GM23338 (cell line): ENCODE measurements at places on chromosomes 6 and 20. TPM values are rescaled to one million over a fixed set of nuclear protein-coding genes. Genes with fewer than 3 reads are reported as not detected.
A peak's percentile ranks its signal among the peaks of the same experiment; 100 is the strongest.

DNA sequence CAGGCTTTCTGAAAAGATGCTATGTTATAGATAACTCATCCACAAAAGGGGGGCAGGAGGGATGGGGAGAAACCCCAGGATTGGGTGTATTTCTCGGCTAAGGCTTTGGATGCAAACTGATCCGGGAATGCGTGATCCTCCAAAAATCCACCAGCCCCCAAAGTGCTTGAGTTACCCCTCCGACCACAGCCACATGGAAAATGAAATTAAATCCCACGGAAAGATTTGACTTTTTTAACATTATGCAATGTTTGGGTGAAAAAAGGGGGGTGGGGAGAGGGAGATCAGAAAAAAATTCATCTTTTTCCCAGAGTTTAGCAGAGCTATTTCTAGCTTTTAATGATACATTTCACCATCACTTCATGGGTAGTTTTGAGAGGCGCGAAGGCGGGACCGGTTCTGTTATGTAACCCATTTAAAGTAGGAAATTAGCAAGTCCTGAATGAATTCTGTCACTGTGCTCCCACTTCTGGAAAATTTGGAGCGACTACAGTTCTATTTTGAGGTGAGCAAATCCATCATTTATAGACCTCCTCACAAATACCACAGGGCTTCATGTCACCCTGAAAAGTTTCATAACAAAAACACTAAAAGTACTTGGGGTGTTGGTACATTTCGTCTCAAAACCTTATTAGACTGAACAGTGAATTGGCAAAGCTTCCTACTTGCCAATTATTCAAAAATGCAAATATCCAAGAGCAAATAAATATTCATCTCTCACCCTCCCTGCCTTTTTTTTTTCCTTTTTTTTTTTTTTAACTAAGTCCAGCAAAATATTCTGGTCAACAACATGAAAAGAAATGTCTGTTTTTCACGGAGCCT, 51.9 kb upstream of the NFATC2 start:
- DNase-seq, result no peak

GRCh38 chr6:37365791-37366190, 12.0 kb downstream of the RNF8 start:
- DNase-seq, result peak; percentile 10

DNA sequence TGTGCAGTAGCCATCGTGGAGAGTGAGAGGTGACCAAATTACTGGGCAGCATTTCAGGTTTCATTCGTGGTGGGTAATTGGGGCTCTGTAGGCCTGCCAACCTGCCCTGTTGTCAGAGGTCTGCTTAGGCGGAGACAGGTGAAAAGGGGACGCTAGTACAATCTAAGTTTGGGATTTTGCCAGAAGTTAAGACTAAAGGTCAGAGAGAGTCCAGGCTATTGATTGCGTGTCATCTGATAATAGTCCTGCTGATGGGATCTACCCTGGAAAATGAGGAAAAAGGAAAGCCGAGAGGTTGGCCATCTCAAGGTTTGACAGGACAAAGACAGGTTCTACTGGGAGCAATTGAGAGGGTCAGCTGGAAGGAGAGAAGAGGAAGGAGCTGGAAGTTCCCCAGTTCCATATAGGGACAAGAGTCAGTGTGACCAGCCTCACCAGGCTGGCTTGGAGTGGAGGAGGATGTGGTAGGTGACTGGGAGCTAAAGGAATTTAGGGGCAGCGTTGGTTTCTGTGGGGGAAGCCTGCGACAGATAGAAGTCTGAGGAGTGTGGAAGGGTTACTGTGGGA, 10.9 kb downstream of the ARFGEF2 start:
- DNase-seq, result no peak

DNA sequence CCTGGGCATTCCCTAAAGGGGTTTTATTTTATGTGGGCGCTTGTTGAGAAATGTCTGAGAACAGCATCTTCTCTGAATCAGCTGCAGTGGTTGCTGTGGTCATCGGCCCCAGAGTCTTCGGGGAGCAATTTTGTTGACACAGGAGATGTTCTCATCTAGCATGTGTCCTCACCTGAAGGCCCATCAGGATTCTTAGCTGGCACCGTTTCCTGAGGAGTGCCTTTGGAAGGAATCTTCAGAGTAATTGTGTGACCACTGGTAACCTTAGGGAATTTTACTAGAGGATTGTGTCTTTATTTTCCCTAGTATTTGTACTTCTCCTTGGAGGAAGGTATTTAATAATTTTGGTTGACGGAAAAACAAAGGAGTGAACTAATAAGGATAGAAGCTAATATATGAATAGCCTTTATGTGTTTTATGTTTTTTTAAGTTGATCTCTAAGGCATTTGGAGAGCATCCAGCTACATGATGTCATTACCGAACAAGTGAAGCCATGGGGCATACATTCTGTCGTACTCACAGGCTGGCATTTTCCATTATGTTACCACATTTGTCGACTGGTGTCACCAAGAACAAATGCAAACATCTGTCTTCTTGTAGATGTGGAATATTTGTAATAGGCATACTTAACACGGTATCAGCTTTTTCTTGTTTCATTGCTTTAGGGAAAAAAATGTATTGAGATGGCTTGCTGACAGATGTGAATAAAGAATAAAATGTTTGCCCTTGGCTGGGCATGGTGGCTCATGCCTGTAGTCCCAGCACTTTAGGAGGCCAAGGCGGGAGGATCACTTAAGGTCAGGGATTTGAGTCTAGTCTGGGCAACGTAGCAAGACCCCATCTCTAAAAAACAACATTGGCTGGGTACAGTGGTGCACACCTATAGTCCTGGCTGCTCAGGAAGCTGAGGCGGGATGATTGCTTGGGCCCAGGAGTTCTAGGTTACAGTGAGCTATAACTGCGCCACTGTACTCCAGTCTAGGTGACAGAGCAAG, 41.9 kb downstream of the TULP4 start:
- no peak for DNase-seq

DNA sequence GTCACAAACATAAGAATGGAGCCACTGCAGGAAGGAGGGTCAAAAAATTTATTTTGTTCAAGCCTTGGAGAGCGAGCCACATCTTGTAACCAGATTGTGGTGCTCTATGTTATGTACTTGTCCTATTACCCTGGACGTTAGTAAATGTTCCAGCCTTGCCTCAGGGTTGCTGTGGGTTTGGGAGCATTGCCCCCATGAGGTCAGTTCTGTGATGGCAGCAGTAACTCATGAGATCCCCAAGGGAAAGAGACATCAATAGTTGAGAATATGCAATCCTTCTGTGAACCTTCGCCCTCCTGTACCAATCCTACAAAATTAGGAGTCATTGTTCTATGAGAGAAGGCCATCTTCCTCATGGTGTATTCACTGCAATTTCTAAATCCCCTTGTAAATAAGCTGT, 16.4 kb upstream of the CFAP206 start:
- DNase-seq, result peak; percentile 81

GSTA3 gene
- total RNA-seq, result not detected in 2 replicates

BANF2 gene
- not detected in 2 replicates for total RNA-seq

TDRD6 gene
- 0.14 TPM in 1 of 2 replicates, not detected in the other for total RNA-seq

AGER gene
- 2.0 and 2.3 TPM in 2 replicates for total RNA-seq

C6orf132 gene
- 40.9 and 48.3 TPM in 2 replicates for total RNA-seq

CALHM5 gene
- 0.10 and 0.16 TPM in 2 replicates for total RNA-seq

HINT3 gene
- total RNA-seq, result 8.0 and 10.3 TPM in 2 replicates

JAG1 gene
- 42.0 and 46.5 TPM in 2 replicates for total RNA-seq
